ENCODE measurements at places on chromosomes 16 and 17. TPM values are rescaled to one million over a fixed set of nuclear protein-coding genes. Genes with fewer than 3 reads are reported as not detected.

DNA sequence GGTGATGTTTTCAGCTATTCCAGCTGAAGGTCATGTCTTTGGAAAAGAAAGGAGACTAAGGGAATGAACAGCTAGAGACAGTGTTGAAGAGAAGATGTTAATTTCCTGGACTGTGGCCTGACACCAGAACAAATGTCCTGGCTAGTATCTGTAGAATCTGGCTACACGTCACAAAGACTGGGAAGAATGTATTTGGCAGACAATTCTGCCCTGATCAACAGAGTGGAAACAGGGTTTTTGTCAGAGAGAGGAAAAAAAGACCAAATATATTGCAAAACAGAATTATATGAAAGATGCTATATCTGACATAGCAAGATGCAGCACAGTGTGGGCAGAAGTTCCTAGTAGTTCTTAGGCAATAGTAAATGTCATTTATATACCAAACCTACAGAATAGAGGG, 17.0 kb upstream of the ANKFN1 start:
- no peak for DNase-seq

LGALS9B gene
- not detected for total RNA-seq

- DNase-seq: no peak
These were observed 24.4 kb upstream of the CRHR1 start for GRCh38 chr17:45759761-45760160.

DNA sequence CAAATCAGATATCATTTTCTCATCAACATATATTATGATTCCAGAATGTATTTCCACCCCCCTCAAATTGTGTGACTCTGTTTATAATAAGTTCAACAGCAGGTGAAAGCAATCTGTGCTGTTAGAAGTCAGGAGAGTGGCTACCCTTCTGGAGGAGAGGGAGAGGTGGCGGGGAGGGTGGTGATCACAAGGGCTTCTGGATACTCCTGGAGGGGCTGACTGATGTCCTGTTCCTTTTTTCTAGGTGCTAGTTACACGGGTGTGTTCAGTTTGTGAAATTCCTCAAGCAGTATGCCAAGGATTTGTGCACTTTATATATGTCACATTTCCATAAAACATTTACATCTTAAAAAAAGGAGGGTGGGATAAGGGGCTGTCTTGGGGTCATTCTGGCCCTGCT, 119.1 kb downstream of the IRF8 start:
- DNase-seq: peak; percentile 3

GRCh38 chr17:44808156-44808555, 21.9 kb downstream of the GJC1 start:
- DNase-seq: no peak

- no peak for DNase-seq
These were observed 8.2 kb upstream of the HS3ST3A1 start for GRCh38 chr17:13609941-13610340.

GRCh38 chr16:76176153-76176552, 101.0 kb upstream of the CNTNAP4 start:
- DNase-seq: no peak

- DNase-seq: no peak
These were observed 109.1 kb downstream of the ZFHX3 start for GRCh38 chr16:72938795-72939164.

GRCh38 chr16:68396481-68396880, 51.8 kb downstream of the SMPD3 start:
- DNase-seq: no peak

TMEM11 gene
- total RNA-seq: 26.3 TPM

ATAD5 gene
- 20.3 TPM for total RNA-seq

DNA sequence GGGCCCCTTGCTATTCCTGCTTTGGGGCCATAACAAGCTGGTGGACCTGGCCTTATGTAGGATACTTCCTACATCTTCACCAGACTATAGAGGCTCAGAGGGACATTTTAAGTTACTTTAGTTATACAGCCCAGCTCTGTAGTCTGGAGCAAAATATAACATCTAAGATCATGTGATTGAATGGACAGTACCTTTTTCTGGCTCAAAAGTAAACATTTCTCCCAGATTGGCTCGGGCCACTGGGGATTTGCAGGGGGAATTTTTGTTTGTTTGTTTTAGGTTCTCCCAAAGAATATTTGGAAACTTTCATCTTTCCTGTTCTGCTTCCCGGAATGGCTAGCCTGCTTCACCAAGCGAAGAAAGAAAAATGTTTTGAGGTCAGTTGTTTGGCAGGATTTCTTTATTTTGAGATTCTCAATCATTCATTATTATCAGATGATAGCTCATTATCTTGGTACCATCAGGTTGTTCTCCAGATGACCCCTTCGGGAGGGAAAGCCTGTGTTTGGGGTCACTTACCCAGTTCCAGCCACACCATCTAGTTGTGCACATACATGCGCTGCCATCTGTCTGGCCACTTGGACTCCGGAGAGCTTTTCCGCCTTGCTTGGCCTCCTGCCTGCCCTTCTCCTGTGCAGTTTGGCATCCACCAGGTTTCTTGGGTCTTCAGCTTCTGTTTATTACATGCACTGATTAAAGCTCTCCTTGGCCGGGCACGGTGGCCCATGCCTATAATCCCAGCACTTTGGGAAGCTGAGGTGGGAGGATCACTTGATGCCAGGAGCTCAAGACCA, 17.2 kb downstream of the IQCK start:
- DNase-seq: no peak

- peak; percentile 86 for DNase-seq
These were observed 12.8 kb upstream of the CCL8 start for GRCh38 chr17:34306466-34306865.

GRCh38 chr16:12027558-12028287, 51.2 kb downstream of the SNX29 start:
- no peak for DNase-seq

DNA sequence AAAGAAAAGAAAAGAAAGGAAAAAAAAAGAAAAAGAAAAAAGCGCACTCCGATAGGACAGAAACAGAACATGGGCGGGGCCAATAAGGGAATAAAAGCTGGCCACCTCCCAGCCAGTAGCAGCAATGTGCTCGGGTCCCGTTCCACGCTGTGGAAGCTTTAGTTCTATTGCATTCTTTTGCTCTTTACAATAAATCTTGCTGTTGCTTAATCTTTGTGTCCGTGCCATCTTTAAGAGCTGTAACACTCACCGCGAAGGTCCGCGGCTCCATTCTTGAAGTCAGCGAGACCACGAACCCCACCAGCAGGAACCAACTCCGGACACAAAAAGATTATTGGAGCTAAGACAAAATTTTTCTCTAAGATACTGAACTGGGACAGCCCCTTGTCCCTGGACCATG, 3.1 kb upstream of the ARL5C start:
- DNase-seq: no peak

DNA sequence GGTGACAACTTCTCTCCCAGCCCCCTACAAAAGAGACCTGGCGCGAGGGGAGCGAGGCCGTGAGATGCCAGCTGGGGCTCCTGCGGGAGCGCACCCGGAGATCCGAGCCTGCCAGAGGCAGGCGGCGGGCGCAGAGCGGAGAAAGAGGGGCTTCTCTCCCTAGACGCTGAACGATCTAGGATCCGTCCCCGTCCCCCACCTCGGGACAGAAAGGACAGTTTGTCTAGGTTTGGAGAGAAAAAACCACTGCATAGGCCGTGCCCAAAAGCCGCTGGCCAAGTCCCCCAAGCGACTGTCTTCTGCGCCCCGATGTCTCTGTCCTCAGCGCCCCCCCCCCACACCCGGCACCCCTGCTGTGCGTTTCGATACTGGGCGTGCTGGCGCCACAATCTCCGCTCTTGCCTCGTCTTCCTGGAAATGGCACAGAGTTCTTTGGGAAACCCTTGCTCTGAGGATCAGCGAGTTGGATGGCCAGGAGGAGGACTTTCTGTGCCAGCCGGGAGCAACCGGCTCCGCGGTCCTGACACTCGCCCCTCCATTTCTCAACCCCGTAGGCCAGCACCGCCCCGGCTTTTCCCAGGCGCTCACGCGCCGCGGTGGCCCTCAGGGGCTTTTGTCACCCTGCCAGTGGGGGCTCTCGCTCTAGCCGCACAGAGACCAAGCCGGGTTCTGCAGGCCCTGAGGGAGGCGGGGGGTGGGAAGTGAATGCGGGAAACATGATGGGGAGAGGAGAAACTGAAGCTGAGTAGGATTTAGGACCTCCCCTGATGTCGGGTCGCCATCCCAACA, 1.0 kb downstream of the SSTR2 start:
- peak; percentile 80 for DNase-seq

- DNase-seq: no peak
These were observed 24.9 kb downstream of the ITGB3 start for GRCh38 chr17:47278561-47278960.

UBE2Z gene
- total RNA-seq: 97.1 TPM

KRT14 gene
- total RNA-seq: not detected

HSPB9 gene
- not detected for total RNA-seq

ATP5PD gene
- total RNA-seq: 295 TPM

SCARF1 gene
- total RNA-seq: 0.68 TPM

MT1H gene
- total RNA-seq: 2.2 TPM

LYRM9 gene
- 8.3 TPM for total RNA-seq

BAIAP3 gene
- 28.4 TPM for total RNA-seq

- no peak for DNase-seq
These were observed 9.7 kb downstream of the CA4 start for GRCh38 chr17:60159479-60159866.

PEX12 gene
- 4.2 TPM for total RNA-seq

Data from endodermal cell (in vitro differentiated cells).